ENCODE measurements at places on chromosomes 2 and 18.
A peak's percentile ranks its signal among the peaks of the same experiment; 100 is the strongest.

GRCh38 chr2:69298862-69299261, 88.2 kb downstream of the GFPT1 start:
- DNase-seq: no peak

DNA sequence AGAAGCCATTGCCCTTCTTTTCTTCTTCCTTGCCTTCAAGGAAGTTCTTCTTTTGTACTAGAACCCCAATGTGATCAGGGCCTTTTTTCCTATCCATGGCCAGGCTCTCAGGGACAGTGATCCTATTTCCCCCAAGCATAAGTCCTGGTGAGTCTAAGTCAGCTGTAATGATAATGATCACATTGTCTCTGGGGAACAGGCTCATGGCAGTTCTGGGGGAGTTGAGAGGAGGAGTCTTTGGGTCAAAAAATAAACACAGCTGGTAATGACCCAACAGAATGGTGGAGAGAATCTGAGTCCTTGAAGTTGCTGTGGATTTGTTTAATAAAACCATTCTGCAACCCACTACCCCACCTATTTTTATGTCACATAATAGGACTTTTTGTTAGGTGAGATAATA, 96.6 kb downstream of the SOCS6 start:
- DNase-seq: no peak

DNA sequence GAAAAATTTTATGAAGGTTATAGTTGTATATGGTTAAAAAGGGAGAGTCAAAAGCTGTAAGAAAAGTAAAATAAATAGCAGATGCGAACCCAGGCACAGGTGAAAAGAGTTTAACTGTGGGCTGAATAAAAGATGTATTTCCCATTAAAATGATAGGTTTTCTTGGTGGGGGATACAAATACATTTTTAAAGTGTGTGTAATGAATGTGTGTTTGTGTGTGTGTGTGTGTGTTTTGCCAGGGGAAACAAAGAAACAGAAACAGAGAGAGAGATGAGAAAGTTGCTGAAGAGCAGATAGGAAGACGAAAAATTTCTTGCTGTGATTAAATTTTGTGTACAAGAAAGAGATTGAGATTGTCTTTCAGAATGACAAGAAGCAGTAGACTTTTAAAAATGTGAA, 12.1 kb downstream of the TFPI start:
- DNase-seq: no peak

DNA sequence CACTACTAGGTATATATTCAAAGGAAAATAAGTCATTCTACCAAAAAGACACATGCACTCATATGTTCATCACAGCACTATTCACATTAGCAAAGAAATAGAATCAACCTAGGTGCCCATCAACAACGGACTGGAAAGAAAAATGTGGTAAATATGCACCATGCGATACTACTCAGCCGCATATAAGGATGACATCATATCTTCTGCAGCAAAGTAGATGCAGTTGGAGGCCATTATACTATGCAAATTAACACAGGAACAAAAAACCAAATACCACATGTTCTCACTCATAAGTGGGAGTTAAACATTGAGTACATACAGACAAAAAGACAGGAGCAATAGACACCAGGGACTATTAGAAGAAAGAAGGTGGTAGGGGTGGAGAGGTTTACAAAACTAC, 412.1 kb upstream of the CWC22 start:
- no peak for DNase-seq

DNA sequence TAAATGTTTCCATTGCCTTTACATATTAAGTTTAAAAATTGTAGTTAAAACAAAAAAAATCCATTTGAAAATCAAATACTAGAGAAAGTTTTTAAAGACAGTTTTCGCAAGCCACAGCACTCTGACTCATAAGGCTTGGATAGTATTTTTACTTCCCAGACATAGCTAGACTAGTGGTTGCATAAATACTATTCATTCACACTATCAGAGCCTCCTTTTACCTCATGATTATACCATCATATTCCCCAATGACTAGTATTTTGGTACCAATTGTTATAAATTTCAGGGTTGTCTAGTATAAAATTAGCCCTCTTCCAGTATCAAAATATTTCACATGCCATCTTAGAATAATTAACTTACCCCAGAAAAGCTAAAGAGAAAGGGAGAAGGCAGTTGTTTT, 393.5 kb downstream of the ERBB4 start:
- DNase-seq: no peak

- peak; percentile 57 for DNase-seq
Observed at GRCh38 chr2:64646007-64646880, 7.5 kb downstream of the SERTAD2 start.

DNA sequence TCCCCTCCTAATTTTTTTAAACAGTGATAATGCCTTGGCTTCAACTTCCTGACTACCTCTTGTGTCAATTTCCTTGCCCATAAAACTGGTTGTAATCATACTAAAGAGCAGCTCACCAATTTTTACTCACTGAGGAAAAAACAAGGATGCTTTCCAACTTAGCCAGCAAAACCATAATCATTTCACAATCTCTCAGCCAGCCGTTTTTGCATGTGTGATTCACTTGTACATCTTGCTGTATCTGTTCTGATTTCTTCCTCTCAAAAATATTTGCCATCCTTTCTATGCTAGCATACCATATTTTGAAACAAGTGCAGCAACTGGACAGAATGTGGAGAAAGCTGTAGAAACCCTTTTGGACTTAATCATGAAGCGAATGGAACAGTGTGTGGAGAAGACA, 60.7 kb downstream of the RAB27B start:
- DNase-seq: no peak

- no peak for DNase-seq
Observed at GRCh38 chr2:1421731-1422130, 8.5 kb downstream of the TPO start.

- no peak for DNase-seq
Observed at GRCh38 chr2:17813010-17813741, 3.1 kb upstream of the MSGN1 start.

- no peak for DNase-seq
Observed at GRCh38 chr2:216589791-216590190, 43.4 kb upstream of the IGFBP2 start.

- no peak for DNase-seq
Observed at GRCh38 chr18:30927042-30927441, 115.5 kb downstream of the DSC3 start.

DNA sequence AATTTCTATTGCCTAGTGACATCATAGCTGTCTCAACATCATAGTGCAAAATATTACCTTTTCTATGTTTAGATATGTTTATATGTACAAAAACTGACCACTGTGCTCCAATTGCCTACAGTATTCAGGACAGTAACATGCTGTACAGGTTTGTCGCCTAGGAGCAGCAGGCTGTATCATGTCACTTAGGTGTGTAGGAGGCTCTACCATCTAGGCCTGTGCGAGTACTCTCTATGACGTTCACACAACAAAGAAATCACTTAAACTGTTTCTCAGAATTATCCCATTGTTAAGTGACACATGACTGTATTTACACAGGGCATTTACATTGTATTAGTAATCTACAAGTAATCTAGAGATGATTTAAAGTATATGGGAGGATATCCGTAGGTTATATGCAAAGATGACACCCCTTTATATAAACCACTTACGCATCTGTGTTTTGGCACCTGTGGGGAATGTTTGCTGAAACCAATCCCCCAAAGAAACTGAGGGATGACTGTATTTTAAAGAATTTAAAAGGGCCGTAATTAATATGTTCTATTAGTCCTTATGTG, 24.7 kb downstream of the IL1R2 start:
- no peak for DNase-seq

GRCh38 chr2:208360259-208361076, 46.1 kb upstream of the PTH2R start:
- DNase-seq: no peak

GRCh38 chr2:219676586-219676985, 49.2 kb downstream of the SLC4A3 start:
- no peak for DNase-seq

- no peak for DNase-seq
Observed at GRCh38 chr2:16225545-16225944, 285.2 kb downstream of the MYCN start.

GRCh38 chr2:95278051-95278471, 3.8 kb downstream of the PROM2 start:
- no peak for DNase-seq

- DNase-seq: no peak
Observed at GRCh38 chr2:170202437-170202836, 24.5 kb downstream of the MYO3B start.

GRCh38 chr2:205370726-205371125, 311.6 kb upstream of the NRP2 start:
- DNase-seq: no peak

DNA sequence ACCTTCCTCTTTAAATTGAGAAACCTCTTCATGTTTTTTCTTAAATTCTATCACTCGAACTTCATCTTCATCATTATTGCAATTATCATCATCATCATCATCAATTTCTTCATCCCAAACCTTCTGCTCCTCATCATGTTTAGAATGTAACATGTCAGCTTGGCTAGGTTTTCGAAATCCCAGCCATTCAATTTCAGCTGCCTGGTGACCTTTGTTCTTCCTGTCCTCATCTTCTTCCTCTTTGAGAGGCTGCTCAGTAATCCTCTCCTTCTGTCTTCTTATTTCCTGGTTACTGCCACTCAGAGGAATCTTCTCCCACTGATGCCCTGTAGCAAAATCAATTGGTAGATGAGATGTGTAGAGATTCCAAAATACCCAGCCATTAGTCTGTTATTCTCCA, 4.2 kb downstream of the ERMN start:
- DNase-seq: no peak

GRCh38 chr2:121783180-121783579, 27.7 kb downstream of the TSN start:
- DNase-seq: no peak

- no peak for DNase-seq
Observed at GRCh38 chr2:197297772-197298318, 12.7 kb downstream of the ANKRD44 start.

GRCh38 chr2:240428245-240428644, 7.2 kb upstream of the GPC1 start:
- DNase-seq: no peak

GRCh38 chr18:54775686-54776085, 52.6 kb upstream of the RAB27B start:
- no peak for DNase-seq

DNA sequence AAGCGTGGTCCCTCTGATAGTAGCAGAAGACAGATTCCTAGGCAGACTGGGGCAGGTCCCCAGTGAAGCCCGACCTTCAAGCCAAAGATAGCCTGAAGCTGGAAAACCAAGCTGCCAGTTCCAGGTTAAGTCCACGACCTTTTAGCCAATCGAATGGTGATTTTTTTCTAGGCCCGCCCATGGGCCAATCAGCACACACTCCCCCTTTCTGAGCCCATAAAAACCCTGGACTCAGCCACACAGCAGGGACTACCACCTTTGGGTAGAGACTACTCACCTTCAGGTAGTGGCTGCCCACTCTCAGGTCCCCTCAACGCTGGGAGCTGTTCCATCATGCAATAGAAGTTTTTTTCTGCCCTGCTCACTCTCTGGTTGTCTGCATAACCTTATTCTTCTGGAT, 14.5 kb upstream of the ADI1 start:
- no peak for DNase-seq

GRCh38 chr2:64608867-64609226, 44.9 kb downstream of the SERTAD2 start:
- no peak for DNase-seq

DNA sequence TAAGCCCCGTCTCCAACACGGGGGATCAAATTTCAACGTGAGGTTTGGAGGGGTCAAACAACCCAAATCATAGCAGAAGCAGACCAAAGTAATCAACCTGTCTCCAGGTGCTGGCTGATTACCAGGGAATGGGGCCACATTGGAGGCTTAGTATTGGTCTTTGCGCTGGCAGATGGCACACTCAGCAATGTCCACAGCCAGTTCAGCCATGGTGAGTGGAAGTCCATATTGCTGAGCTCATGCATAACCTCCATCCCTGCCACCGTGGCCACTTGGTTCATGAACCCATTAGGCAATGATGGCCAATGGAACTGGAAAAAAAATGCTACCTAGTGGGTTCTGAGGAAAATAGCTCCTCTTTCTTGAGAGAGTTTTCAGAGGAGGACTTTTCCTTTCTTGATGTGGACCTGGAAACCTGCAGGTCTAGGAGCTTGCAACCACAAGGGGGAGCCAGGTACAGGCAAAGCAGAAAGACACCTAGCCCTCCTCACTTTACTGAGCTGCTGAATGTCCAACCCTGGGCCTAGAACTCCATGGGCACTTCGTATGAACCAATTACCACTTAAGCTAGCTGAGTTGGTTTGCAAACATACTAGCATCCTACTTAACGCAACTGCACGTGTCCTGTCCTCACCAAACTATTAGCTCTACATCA, 128.0 kb upstream of the GYPC start:
- peak; percentile 43 for DNase-seq

GRCh38 chr2:175414882-175415487, 233.5 kb upstream of the ATP5MC3 start:
- no peak for DNase-seq

DNA sequence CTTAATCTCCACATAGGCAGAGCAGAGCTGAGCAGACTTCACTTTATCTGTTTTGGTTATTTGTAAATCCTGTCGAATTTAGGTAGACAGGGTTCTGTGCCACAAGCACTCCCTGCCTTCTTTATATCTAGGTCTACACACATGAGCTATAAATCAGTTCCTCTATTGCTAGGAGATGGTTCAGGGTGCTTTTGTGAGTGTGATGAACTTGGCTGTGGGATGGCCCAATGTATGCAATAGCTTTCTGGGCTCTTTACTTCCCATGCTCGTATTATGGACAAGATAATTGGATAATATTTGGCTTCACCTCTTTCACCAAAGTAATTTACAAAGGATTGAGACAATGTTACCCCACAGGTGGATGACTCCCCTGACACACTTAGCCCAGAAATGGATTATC, 72.2 kb downstream of the PLB1 start:
- no peak for DNase-seq

DNA sequence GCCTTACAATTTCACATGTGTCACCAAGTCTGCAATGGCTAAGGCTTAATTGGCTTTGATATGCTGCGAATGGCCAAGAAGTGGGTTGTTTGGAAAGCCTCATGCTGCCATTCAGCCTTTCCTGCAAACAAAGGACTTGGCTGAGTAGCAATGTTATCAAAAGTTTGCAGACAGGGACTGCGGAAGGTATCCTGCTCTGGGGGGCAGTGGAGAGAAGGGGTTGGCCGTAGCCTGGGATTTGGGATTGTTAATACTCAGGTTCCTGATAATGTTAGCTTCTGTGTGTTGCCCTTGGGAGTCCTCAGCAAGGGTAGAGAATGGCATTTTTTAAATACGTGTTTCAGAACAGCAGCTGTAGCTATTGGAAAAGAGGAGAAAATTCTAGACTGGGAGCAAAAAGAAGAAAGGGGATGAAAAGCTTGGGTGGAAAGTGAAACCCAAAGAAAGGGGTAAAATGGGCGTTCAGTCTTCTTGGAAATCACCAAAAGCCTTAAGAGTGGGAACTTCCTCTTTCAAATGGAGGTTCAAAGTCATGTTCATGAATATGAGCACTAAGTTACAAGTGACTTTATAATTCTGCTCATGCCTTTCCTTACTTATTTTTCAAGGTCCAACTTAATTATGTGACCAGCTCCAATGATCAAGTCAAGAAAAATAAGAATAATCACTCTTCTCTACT, 325.1 kb downstream of the RNF144A start:
- no peak for DNase-seq

- no peak for DNase-seq
Observed at GRCh38 chr2:11029136-11029535, 117.4 kb downstream of the KCNF1 start.

GRCh38 chr2:205731583-205731981, 49.3 kb downstream of the NRP2 start:
- no peak for DNase-seq

GRCh38 chr2:11551569-11552259, 17.9 kb downstream of the GREB1 start:
- no peak for DNase-seq

- DNase-seq: no peak
Observed at GRCh38 chr2:217685255-217685605, 317.6 kb downstream of the TNS1 start.

Measured in stimulated activated CD4-positive, alpha-beta T cell treated with anti-CD3 and anti-CD28 coated beads, TNF-alpha, amount 100 ng/mL, for 1 hour (primary cell).